DMS153 (cell line): ENCODE measurements at places on chromosomes 2 and 18.
A peak's percentile ranks its signal among the peaks of the same experiment; 100 is the strongest.

- DNase-seq: no peak
These were observed 6.9 kb downstream of the YES1 start for GRCh38 chr18:805008-805754.

- DNase-seq: no peak
These were observed 29.4 kb upstream of the ST3GAL5 start for GRCh38 chr2:85917887-85918795.

- DNase-seq: peak; percentile 95
These were observed 60.8 kb downstream of the MFSD6 start for GRCh38 chr2:190468814-190469569.

GRCh38 chr18:13223311-13224143 lies 5.0 kb downstream of the LDLRAD4 start:
- DNase-seq: no peak

DNA sequence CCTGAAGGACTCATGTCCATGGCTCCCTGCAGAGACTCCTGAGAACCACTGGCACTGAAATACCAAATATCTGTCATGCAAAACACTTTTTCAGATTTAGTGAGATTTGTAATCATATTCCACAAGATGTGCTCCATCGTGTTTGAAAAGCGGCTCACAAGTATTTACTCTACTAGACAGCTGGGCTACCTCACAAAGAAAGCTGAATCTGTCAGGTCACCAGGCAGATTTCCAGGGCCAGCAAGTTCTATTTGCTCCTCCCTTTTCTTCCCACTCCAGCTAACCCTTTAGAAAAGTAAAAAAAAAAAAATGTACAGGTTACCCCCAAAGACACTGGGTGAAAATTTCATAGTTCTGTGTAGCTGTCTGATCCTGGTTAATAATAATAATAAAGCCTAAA lies 22.9 kb downstream of the WIPF1 start:
- DNase-seq: peak; percentile 42

GRCh38 chr2:74778381-74779264 lies 55.3 kb upstream of the HK2 start:
- peak; percentile 95 for DNase-seq

- DNase-seq: peak; percentile 99
These were observed 888.4 kb downstream of the TSN start for GRCh38 chr2:122643725-122644329.

- DNase-seq: no peak
These were observed 81.1 kb upstream of the ITGB6 start for GRCh38 chr2:160281213-160281612.

- DNase-seq: no peak
These were observed 6.9 kb downstream of the RAB31 start for GRCh38 chr18:9715088-9715343.

GRCh38 chr2:121944072-121944831 lies 188.8 kb downstream of the TSN start:
- DNase-seq: no peak

- no peak for DNase-seq
These were observed 96.7 kb downstream of the ASB1 start for GRCh38 chr2:238523158-238524110.

DNA sequence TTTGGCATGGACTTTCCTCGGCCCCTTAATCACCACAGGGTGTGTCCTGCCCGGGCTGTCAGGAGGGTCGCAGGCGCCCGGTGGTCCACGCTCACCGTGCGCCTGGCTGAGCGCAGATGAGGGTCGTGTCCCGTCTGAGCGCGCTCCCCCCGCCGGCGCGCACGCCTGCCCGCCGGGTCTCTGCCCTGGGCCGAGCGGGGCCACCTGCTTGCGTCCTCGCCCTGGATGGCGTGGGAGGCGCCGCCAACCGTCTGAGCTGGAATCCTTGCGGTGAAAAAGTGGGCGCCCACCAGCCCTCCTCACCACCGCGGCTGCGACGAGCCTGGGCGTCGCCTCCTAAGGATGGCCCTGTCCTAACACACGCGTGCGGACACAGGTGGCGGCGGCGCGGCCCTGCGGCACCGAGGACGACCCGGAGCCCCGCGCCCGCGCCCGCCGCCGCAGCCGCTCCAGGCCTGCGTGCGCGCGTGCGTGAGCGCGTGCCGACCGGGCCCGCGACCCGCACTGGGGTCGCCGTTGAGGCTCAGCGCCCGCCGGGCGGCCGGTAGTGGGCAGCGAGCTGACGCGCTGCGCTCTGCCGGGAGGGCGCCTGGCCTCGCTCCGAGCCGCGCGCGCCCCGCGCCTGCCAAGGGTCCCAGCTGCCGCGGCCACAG lies 126.6 kb downstream of the ARHGEF4 start:
- no peak for DNase-seq

DNA sequence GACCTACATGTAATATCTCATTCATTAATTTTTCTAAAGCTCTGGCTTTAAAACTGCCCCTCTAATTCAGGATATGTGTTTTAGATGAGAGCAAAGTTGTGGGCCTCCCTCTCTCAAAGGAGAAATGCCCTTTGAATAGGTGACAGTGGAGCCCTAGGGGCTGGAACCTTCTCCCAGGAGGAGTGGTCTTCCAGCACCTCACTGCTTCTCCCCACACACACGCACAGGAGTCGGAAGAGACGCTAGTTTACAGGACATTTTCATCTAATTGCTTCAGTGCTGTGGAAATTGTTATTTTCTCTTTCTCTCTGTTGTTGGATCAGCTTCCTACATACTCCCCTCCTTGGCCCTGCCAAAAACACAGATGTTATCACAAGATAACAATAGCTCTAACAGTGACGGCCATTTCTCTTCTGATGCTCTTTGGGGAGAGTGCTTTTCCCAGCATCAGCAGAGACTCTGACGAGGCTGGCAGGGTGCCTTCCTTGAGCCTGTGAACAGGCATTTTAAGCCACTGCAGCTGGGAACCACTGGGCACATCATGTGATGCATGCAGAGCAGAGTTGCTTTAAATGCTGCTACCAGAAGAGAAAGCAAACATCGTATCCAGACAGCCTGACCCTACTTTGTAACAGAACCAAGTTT lies 209.4 kb upstream of the SP5 start:
- no peak for DNase-seq

- no peak for DNase-seq
These were observed 33.1 kb downstream of the NGEF start for GRCh38 chr2:232979871-232980461.

GRCh38 chr2:10777842-10778723 lies 34.5 kb downstream of the PDIA6 start:
- no peak for DNase-seq

DNA sequence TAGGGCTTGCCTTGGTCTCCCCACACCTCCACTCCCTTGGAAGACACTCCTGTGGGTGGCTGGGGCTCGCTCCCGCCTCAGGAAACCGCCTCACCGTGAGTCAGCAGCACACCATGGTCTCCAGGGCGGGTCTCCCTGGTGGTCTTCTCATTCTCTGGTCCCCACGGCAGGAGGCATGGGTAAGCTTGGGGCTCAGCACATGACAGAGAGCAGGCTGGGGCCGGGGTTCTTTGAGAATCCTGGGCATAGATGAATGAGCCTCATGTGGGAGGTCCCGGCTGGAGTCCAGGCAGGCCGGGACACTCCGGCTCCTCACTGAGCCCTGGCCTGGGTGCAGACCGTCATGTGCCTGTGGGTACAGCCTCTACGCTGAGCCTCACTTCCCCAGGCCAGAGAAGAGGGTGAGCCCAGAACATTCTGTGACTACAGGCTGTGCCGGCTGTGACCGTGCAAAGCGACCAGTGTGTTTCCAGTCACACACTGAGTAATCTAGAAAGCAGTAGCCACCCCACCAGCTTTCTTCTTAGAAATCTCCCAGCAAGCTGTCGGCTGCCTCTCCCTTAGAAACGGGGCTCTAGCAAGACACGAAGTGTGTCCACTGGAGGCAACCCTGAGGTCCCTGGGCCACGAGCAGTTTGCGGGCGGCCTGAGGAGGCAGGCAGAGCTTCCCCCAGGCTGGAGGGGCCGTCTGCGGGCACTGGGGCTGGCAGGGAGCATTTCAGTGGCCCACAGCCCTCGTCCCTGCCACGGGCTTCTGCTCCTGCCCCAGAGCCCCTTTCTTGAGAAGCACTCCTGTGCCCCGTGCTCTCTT lies 93.1 kb downstream of the RHOB start:
- DNase-seq: no peak

- DNase-seq: no peak
These were observed 417.1 kb downstream of the ANKRD30B start for GRCh38 chr18:15165048-15165447.

DNA sequence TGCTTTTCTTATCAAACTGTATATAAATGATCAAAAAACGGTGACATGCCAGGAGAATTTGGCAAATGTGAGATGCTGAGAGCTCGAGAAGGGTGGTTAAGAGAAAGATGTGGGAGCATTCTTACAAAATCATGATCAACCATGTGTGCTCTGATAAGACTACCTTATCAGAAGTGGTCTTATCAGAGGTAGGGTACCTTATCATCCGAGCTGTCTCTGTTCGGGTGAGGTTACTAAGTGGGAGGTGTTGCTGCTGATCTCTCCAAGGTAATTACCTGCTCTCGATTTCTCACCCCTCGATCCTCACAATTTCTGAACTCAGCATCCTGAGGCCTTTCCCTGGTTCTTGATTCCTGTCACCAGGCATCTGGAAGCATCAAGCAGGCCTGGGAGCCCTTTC lies 813.0 kb upstream of the ID2 start:
- no peak for DNase-seq

DNA sequence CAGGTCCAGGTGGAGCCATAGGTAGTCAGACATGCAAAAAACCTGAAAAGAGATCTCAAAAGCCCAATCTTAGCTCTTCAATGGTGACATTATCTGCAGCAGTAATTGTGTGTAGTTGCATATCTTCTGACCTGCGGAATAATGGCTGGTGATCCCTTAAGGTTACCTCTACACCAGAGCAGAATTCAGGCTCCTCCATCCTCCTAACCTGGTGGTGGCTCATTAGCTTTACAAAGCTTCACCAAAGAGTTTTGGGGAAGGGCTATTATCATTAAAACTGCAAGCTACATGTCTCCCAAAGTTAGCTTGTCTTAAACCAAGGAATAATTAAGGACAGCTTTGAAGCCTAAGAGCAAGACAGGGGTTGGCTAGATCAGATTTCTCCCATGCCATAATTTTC lies 42.6 kb upstream of the CHST9 start:
- no peak for DNase-seq

- no peak for DNase-seq
These were observed 11.8 kb downstream of the CYRIA start for GRCh38 chr2:16653799-16654198.

- DNase-seq: no peak
These were observed 411.0 kb downstream of the LRATD1 start for GRCh38 chr2:15043336-15044058.

GRCh38 chr2:120840795-120841487 lies 105.3 kb downstream of the GLI2 start:
- DNase-seq: no peak

DNA sequence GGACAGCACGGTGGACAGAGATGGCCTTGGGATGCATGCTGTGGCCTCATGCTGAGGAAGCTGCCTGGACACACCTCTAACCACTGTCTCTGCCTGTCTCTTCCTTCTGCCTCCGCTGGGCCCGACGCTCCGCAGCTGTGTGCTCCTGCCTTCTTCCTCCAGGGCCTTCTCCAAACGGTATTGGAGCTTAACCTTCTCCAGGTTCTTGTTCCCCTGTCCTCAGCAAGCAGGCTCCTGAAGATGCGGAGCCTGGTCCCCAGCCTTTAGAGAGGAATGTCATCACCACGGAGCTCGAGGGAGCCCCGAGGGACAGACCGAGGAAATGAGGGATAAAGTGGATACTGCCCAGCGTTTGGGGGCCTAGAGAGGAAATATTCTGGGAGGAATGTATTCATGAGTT lies 155.1 kb downstream of the DYSF start:
- DNase-seq: no peak

DNA sequence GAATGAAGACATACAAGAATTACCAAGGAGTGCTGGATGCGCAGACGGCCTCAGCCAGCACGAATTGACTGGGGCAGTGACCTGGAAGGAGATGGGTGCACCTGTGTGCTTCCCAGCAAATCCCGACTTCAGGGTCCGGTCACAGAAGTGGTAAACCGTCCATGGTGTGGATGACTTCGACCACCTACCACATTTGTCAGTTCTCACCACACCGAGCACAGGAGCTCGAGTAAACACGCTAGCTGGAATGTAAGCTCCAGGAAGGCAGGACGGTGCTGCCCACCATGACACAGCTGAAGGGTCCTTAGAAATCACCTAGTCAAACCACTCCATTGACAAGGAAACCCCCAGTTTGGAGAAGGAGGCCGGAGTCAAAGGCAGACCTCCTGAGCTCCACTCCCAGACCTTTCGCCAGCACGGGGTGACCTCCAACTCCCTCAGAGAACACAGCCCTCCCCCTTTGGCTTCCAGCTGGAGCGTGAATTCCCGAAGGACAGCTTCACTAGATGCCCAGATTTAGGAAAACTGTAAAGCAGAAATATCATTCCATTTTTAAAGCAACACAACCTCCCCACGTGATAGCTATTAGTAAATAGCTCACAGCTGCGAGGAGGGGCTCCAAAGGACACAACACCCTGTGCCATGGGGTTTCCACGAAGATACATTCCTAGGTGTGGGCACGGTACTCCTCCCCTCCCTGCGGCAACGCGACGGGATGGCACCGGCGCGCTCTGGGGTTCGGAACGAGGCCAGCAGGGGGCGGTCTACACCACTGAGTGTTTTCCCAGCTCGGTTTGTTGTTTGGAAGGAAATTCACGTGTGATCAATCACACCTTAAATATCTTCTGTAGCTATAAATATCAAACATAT lies 34.1 kb upstream of the GNAL start:
- DNase-seq: no peak

DNA sequence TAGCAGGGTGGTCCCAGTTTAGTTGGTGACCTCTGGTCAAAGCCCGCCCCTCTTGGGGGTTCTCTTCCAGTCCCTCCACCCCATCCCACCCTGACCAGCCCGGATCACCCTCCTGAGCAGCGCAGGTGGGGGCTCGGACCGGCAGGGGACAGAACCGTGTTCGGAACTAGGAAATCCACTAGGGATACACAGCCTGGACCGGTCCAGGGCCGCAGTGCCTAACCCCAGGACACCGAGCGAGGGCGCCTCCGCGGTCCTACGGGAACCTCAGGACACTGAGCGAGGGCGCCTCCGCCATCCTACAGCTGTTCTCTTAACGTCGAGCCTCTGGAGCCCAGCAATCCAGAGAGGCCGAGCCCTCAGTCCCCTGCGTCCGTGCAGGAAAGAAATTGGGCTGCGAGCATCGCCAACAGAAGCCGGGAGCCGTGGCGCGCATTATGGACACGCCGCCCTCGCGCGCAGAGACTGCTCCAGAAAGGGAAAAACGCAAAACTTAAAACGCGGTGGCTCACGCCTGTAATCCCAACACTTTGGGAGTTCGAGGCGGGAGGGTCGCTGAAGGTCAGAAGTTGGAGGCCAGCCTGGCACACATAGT lies 8.5 kb downstream of the RAX start:
- DNase-seq: no peak
